ENCODE measurements at places on chromosomes 3 and 15.
A peak's percentile ranks its signal among the peaks of the same experiment; 100 is the strongest.

- DNase-seq = peak; percentile 83
These were observed at the start of gene HLTF for GRCh38 chr3:149086232-149086988. HLTF (minus strand) TSS chr3:149086533; CDS start chr3:149086336, 197 bp downstream.

- DNase-seq = no peak
These were observed 69.5 kb upstream of the SUCLG2 start for GRCh38 chr3:67723863-67724262.

GRCh38 chr3:146308222-146308621, 57.3 kb upstream of the PLSCR4 start:
- no peak for DNase-seq

DNA sequence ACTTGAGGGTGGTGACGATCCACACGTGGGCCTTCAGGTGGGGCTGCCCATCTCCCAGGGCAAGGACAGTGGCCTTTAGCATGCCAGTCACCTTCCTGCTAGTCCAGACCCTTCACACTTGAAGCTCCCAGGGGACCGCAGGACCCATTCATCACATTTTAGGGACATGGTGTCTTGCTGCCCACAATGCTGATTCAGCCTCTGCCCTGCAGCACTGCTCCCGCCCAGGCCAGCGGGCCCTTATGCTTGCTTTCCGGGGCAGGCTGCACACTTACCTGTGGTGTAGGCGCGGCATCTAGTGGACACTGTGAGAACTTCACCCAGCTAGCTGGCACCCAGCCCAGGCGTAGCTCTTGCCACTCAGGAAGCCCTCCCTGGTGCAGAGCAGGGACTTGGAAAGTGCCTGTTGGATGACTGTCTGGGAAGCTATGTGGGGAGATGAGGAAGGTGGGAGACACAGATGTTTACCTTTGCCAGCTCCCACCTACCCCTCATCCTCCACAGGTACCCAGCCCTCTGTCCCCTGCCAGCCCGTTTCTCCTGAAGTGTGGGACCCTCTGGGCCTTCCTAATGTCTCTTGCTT, 26.3 kb upstream of the NR2C2 start:
- DNase-seq = peak; percentile 71

GRCh38 chr3:168802766-168803165, 707.0 kb upstream of the GOLIM4 start:
- no peak for DNase-seq

GRCh38 chr15:40354408-40355171, 3.4 kb upstream of the DISP2 start:
- no peak for DNase-seq

- no peak for DNase-seq
These were observed 24.0 kb downstream of the ABI3BP start for GRCh38 chr3:100968932-100969906.

GRCh38 chr3:153073636-153074035, 88.4 kb upstream of the RAP2B start:
- DNase-seq = no peak

DNA sequence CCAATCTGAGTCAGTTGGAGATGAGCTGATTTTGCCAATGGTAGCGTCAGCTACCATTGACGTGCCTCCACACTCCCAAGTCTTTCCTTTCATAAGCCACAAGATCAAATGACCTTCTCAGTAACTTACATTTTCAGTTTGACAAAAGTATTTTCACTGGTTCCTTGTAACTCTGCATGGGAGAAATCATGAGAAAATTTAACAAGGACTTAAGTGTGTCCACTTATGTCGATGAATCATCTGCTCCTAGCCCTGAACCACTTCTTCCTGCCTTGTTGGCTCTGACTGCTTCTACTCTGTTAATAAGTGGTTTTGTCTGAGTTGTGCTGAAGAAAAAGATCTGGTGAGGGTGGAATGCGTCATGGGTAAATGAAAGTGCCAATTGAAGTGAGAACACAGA, 101.2 kb downstream of the NFKBIZ start:
- no peak for DNase-seq

DNA sequence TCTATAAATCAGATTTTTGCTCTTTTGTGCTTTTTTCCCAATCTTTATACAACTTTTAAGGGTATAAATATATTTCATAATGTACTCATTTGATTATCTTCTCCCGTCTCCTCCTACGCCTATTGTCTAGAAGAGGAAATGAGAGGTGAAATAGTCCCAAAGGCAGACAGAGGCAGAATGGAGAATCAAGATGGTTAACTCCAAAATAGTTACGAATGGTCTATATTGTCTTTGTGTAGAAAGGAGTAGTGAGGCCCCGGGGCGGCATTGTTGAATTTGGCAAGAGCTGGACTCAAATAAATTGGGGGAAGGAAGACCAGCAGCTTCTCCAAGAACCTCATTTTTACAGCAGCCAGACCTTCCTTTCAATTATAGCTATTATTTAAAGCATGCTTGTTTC, 23.9 kb downstream of the ITPR1 start:
- no peak for DNase-seq

DNA sequence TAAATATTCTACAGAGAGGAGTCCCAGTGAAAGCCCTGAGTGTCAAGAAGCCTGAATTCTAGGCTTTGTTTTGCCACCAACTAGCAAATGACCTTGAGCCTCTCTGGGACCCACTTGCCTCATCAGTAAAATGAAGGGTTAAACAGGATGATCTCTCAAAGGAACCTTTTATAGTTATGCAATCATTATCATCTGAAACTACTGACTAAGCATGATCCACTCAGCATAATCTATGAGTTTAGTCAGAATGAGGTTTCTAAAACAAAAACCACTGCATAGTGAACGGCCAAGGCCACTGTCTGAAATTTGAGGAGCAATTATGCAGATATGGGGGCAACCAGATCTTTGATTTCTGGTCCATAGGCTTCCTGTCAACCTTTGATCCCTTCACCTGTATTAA, 319.0 kb downstream of the MECOM start:
- no peak for DNase-seq

DNA sequence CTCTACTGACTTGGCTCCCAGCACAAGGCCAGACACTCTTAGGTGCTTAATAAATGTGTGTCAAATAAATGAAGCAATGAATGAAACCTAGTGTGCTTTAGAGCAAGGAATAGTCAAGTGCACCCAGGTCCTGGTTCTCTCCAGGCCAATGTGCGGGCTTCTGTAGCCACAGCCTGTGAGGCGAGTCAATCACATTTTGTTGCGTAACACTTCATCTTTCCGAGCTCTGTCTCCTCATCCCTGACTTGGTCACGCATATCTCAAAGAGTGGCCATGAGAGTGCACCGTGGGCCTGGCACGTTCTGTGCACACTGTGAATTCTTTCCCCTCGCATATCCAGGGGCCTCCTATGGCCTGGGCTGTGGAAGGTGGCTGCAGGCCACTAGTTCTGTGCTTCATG, 11.4 kb upstream of the SH3GL3 start:
- no peak for DNase-seq

DNA sequence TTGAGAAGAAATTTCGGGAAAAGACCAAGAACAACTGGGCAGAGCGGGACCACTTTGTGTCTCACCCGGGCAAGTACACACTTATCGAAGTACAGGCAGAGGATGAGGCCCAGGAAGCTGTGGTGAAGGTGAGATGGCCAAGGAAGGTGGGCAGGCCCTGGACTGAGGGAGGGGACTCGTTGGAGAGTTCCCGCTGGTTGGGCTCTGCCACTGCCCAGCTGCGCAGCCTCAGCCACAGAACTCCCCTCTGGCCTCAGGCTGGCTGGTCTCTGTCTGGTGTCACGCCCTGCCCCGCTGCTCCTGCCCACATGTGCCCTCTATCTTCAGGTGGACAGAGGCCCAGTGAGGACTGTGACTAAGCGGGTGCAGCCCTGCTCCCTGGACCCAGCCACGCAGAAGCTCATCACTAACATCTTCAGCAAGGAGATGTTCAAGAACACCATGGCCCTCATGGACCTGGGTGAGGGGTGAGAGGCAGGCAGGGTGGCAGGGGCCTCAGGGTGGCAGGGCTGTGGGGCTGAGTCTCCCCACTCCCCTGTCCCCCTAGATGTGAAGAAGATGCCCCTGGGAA, 2.4 kb downstream of the PARP3 start:
- no peak for DNase-seq

GRCh38 chr3:35422101-35422500, 217.2 kb upstream of the ARPP21 start:
- DNase-seq = no peak

DNA sequence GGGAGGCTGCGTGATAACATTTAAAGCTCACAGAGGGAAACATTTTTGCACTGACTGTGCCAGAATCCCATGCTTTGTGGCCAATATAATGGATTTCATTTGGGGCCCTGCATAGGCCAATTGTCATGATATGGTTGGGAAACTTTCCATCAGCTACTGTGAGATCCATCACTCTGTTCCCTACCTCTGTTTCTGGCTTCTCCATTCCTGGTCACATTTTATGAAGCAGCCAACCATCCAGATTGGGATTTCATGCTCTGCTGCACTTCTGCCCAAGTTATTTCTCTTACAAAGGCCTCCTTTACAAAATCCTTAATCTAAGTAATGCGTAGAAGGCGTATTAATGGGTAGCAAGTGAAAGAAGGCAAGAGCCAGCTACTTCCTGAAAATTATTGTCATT, 221.1 kb downstream of the LRTM1 start:
- no peak for DNase-seq

GRCh38 chr3:186264608-186265400, 97.2 kb downstream of the DGKG start:
- DNase-seq = no peak

- DNase-seq = no peak
These were observed 133.9 kb downstream of the RAP2B start for GRCh38 chr3:153295901-153296300.

DNA sequence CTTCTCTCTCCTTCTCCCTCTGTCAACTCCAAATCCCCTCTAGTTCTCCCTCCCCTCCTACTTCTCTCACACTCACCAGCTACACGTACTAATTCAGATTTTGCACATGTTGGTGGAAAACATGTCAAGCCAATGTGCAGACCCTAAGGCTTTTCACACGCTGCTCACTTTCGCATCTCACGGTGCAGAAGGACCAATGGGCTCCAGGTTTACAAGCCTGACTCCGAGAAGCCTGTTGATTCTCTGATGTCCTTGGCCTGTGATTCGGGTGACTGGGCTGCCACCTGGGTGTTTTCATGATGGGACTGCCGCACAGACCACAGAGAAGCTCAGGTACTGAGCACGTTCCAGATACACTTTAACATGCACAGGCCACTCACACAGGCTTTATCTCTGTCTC, 3.7 kb downstream of the FOXL2NB start:
- DNase-seq = no peak

GRCh38 chr3:71425491-71426071, 157.9 kb downstream of the FOXP1 start:
- DNase-seq = no peak

DNA sequence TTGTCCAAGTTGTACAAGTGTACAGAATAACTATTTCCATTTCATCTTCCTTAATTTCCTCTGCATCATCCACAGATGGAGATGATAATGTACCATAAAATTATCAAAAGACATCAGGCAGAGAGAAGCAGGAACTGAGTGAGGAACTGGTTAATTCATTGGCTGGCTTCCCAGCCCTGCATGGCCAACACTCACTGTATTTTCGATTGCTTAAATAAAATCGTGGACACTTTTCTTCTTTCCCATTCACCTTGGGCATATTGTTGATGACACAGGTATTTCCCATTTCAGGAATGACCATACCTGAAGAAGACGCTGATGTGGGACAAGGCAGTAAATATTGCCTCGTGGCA, 144.2 kb upstream of the ABHD17C start:
- DNase-seq = no peak

DNA sequence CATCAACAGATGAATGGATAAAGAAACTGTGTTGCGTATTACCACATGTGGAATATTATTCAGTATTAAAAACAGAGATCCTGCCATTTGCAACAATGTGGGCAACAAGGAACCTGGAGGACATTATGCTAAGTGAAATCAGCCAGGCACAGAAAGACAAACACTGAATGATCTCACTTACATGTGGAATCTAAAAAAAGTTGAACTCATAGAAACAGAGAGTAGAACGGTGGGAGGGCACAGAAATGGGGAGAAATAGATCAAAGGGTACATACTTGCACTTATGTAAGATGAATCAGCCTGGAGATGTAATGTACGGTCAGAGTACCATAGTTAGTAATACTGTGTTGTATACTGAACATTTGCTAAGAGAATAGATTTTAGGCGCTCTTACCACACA, 29.8 kb upstream of the MUC13 start:
- DNase-seq = no peak

DNA sequence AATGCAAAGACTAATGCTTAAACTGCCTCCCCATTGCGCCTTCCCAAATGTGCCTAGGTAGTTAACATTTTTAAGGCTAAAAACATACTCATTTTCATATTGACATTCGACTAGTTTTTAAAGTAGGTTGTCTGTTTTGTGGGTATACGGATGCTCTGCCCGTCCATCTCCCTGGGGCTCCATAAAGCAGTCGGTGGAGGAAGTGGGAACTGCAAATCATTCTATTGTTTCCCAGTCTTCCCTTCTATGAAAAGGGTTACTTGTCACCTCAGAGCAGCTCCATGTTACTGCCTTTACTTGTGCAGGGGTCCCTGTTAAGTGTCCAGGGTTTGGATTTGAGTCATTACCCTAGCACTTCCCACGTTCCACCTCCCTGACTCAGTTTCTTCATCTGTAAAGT, 10.9 kb downstream of the CHCHD6 start:
- no peak for DNase-seq

GRCh38 chr15:100772892-100773520, 106.6 kb upstream of the ALDH1A3 start:
- no peak for DNase-seq

- no peak for DNase-seq
These were observed 119.0 kb downstream of the XXYLT1 start for GRCh38 chr3:195151866-195152541.

DNA sequence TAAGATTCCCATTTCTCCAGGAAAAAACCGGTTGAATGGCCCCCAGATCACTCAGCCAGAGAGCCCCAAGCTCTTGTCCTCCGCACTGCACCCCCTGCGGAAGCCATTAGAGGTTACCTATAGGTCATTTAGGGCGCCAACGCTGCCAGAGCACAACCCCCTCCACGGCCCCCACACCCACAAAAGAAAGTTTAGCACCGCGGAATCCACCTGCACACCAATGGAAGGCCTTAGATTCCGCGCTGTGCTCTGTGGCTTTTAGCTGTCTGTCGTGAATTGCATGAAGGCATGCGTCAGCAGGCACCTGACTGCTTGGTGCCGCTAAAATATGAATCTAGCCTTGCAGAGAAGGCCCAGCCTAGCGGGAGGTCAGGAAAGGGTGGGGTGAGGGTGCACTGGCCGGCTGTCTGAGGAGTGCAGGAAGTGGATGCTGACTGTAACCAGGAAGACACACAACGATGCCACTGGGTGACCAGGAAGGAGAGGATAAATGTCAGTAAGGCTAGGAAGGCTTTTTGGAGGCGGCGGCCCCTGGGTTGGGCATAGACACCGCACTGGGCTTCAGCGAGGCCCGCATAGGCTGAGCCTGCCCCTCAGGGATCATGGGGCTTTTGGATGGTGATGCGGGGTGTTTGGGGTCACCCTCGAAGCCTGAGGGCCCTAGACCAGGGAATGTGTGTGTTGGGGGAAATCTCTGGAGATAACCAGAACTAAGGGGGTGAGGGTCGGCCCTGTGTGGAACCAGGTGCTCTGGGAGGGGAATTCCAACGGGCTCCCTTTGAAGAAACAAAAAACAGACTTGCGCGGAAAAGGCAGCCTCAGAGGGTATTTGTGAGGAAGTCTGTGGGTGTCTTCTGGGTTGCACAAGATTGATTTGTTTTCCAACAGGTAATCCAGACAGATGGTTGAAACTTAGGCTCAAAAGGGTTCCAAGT, 976 bp upstream of the NUP210 start:
- DNase-seq = peak; percentile 52
